T47D (cell line): ENCODE measurements at places on chromosomes 5 and 9.

DNA sequence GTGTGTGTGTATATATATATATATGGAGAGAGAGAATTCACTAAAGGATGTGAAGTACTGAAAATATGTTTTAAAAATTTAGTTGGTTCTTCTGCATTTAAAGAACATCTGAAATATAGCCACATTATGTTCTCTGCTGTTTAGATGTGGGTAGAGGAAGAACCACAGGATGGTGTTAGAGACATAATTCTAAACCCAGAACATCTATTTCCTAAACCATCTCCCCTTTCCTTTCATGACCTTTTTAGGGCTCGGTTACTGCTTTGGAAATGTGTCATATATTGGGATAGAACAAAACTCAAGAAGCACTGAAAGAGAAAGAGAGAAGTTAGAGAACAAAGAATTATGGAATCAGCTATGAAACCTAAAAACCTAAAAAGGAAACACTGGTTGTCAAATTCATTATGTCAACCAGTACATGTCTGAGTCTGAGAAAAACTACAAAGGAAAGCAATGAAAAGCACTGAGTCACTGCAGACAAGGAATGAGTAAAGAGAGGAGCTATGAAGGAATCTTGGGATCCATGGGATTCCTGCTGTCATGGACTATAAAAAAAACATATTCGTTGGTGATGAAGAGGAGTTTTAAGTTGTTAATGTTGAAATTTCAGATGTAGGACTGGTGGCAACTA is 28.4 kb downstream of the SLC12A2 start:
- no peak for DNase-seq

GRCh38 chr5:180636016-180636402 is 13.4 kb downstream of the FLT4 start:
- no peak for DNase-seq

GRCh38 chr9:113388833-113389232 is 12.0 kb upstream of the HDHD3 start:
- no peak for DNase-seq

DNA sequence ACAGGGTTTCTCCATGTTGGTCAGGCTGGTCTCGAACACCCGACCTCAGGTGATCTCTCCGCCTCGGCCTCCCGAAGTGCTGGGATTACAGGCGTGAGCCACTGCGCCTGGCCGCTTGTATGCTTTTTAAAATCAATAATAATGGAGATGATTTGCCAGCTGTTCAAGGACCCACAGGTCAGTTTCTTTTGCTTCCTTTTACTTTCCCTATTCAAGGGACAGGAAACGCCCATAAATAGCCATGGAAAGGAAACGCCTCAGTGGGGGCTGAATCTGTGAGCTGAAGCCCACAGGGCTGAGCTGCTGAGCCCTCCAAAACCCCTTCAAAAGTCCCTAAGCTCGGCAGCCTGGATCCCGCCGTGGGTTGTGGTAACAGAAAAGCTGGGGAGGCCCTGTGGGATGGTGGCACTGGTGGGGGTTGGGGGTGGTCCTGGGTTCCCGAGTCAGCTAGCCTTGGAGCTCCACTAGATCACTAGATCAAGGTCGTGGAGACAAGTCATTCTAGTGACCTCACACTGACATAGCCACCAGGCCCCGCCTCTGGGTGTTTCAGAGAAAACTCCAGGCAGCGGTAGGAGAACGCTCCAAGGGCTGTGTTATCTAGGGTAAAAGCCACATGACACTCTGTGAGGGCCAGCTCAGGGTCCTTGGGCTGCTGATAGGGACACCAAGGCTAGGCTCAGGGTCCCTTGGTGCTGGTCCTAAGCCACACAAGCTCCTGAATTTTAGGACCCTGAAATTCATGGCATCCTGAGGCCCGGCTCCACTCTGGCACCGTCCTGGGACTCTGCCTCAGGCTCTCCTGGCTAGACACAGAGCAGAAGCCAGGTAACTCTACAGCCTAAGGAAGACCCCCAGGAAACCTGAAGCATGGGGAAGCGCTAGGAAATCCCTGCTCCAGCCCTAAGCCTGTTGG is 18.0 kb upstream of the DUSP1 start:
- no peak for DNase-seq

- DNase-seq: no peak
Observed at GRCh38 chr9:106583751-106584150, 279.2 kb upstream of the ZNF462 start.

GRCh38 chr5:55965525-55965924 is 29.2 kb downstream of the IL6ST start:
- no peak for DNase-seq

DNA sequence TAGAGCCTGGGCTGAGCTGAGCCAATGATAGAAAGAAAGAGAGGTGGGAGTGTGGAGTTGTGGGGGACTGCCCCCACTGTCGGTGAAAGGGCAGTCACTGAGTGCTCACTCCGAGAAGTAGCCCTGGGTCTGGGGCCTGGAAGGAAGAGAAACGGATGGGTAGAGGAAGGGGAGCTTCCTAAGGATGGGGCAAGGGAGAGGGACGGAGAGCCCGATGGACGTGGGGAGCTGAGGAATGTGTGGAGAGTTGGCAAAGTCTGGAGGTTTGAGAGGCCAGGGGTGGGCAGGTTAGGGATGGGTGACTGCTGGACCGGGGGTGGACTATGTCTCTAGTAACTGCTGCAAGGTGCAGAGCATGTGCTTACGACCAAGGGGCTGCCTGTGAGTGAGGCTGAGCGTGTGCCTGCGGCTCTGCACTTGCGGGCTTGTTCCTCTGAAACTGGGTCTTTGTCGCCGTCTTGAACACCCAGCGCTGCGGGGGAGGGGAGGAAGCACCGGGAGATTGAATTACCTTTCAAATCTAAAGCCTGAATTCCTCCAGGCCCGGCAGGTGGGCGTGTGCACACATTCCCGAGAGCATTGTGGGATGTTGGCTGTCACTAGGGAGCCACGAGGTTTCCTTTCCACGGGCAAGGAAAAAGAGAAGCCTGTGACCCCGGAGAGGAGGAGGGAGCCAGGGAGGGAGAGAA is 76.4 kb upstream of the ARAP3 start:
- no peak for DNase-seq

GRCh38 chr5:169106911-169107706 is 193.8 kb downstream of the SLIT3 start:
- DNase-seq: no peak

DNA sequence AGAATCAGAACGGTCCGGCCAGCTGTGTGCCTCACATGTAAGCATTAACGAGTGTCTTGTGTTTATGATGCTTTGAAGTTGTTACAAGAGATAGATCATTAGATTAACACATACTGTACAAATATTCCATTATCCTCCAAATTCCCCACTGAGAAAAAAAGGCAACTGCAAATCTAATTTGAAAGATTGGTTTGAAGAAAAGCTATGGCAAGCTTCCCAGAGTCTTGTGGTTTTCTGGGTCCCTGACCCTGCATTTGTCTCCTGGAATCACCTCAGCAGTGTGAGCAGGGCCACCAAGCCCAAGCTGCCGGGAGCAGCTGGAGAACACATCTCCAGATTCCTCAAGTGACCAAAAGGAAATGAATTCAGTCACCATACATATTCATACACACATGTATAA is 36.9 kb upstream of the ADAMTS16 start:
- no peak for DNase-seq

GRCh38 chr9:16316911-16317817 is 553.3 kb downstream of the BNC2 start:
- no peak for DNase-seq

DNA sequence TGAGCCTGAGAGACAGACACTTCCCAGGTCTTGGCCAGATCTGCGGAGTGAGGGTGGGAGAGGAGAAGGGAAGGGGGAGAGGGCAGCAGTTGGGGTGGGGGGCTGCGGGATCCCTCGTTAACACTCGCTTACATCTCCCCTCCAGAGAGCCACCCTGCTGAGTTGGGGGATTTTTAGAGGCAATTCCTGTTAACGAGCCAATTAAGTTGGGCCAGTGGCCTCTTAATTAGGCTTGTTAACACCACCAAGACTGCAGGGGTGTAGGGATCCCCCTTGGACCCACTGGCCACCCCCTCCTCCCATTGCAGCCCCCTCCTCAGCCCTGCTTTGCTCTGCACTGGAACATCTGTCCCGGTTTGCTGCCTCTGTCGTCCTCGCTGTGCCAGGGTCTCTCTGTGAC is 23.7 kb downstream of the CNTFR start:
- no peak for DNase-seq

DNA sequence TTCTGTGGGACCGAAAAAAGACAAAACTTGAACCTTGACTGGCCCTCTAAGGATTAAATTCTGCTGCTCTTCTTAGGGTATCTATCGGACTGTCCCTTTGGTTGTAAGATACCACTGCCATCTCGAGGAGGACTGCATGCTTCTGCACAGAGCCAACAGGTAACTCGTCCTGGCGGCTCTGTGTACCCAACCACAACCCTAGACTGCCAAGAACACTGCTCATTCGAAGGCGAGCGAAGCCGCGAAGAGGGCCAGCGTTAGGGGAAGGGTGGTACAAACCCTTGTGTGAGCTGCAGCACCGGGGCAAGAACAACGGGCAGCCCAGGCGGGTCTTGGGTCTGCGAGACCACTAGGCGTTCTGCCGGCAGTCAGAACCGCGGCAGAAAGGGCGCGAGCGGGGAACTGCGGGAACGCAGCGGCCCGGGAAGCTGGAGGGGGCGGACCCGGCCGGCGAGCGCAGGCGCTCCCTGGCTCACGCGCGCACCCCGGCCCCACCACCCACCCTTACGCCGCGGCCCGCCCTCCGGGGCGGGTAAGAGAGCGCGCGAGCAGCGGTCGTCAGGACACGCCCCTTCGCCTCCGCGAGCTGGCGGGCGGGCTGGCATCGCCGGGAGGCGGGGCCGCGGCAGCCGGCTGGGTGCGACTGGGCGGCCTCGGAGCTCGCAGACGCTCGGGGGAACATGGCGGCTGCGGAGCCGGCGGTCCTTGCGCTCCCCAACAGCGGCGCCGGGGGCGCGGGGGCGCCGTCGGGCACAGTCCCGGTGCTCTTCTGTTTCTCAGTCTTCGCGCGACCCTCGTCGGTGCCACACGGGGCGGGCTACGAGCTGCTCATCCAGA is at the start of gene ISOC1:
Gene ISOC1, plus strand, starts transcription at position 663 of the 837 bp plus-strand sequence. Its CDS starts 18 bp downstream, at position 681.
- DNase-seq: peak; percentile 81

GRCh38 chr5:77171141-77171910 is 39.2 kb upstream of the PDE8B start:
- peak; percentile 65 for DNase-seq

- DNase-seq: peak; percentile 97
Observed at GRCh38 chr9:129166623-129167557, 11.2 kb downstream of the IER5L start.

GRCh38 chr5:169921384-169921783 is 58.9 kb downstream of the INSYN2B start:
- DNase-seq: no peak

DNA sequence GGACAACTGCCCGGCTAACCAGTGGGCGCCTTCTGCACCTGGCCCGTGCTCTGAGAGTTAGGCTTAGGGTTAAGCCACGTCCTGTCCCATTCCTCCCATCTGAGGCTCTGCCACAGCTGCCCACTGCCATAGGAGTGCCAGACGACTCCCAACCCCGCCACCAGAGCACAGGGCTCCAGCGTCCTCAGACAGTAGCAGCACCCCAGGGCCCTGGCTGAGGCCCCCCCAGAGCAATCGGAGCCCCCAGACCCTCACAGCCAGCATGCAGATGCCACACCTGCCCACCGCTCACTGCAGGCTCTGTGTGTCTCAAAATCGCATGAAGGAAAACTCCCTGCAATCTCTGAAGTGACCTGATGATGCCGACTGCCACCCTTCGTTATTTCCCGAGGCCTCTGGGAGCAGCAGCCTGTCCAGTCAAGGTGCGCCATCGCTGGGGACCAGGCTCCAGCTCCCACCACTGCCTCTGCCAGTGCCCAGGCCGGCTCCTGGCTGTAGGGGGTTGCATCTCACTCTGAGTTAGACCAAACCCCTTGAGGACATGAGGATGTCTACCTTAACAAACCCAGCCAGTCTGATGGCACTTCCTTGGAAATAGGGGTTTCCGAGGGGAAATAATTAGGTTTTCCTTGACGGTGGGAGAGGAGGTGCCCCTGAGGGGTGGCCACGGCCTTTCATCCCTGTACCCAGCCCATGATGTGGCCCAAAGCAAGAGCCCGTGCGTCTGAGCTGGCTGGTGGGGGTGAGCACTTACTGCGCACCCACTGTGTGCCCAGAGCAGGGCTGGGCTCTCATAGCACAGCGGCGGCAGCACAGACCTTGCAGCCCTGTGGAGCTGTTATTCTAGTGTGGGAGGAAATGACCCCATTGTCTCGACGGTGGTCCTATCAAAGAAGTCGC is 58.0 kb upstream of the RNF130 start:
- no peak for DNase-seq

DNA sequence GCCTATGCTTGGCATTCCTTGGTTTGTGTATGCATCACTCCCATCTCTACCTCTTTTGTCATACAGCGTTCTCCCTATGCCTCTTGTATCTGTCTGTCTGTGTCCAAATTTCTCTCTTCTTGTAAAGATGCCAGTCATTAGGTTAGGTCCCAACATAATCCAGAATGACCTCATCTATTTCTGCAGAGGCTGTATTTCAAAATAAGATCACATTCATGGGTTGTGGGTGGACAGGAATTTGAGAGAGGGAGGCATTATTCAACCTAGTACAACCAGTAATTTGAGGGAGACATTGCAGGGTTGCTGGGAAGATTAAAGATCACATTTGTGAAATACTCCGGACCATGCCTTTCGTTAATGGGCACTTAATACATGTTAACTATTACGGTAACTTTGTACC is 155.0 kb downstream of the MAN2A1 start:
- DNase-seq: no peak

- no peak for DNase-seq
Observed at GRCh38 chr5:135596788-135597187, 18.0 kb upstream of the CXCL14 start.

- no peak for DNase-seq
Observed at GRCh38 chr5:14107536-14107935, 35.6 kb upstream of the TRIO start.

DNA sequence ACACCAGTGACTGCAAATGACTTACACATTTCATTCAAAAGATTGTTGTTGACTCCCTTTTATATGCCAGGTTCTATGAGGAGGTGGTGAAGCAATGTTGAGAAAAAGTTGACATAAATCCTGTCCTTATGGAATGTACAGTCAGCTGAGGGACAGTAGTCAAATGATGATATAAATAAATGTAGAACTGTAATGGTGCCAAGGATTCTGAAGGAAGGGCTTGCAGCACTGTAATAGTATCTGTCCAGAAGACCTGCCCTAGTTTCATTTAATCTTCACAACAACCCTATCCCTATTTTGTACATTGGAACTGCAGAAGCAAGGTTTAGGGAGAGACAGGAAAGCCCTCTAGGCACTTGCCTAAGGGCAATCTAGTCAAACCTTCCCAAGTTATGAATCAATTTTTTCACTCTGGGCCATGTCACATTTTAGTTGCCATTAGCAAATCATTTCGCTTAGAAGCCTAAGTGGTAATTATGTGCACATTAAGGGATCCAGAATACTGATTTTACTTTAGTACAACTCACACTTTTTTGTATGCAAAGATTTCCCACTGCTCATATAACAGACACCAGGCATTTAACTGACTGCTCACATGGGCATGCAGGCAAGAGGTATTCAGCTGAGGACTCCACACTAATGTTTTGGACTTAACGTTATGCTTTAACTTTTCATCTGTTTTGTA is 34.5 kb upstream of the LIFR start:
- DNase-seq: no peak

GRCh38 chr9:72983512-72984225 is 30.8 kb upstream of the ALDH1A1 start:
- DNase-seq: no peak
